CD4-positive, alpha-beta T cell treated with Interleukin-6 at 100 ng/mL for 8 hours (primary cell): ENCODE measurements at places on chromosomes 12 and 14.

- DNase-seq, result peak; percentile 27
Observed at GRCh38 chr12:21453312-21453852, 15.9 kb downstream of the PYROXD1 start.

GRCh38 chr12:10098791-10099190 is at the start of gene CLEC1A:
CLEC1A (minus strand) TSS chr12:10098985; CDS start chr12:10098922, 63 bp downstream.
- no peak for DNase-seq

DNA sequence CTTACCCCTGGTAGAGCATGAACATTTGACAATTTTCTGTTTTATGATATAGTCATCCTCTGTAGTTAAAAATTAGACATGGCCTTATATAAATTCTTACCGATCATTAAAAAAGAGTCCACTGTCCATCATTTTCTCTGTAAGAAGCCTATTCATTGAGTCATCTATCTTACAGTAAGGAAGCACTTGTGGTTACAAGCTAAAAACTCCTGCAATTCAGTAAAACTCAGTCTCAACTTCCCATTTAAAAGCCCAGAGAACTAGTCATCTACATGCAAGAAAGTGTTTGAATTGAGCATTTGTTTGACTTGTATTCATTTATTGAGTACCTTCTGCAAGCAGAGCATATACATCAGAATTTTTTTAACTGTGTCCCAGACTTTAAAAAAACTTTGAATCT is 63.3 kb downstream of the GTF2A1 start:
- DNase-seq, result no peak

DNA sequence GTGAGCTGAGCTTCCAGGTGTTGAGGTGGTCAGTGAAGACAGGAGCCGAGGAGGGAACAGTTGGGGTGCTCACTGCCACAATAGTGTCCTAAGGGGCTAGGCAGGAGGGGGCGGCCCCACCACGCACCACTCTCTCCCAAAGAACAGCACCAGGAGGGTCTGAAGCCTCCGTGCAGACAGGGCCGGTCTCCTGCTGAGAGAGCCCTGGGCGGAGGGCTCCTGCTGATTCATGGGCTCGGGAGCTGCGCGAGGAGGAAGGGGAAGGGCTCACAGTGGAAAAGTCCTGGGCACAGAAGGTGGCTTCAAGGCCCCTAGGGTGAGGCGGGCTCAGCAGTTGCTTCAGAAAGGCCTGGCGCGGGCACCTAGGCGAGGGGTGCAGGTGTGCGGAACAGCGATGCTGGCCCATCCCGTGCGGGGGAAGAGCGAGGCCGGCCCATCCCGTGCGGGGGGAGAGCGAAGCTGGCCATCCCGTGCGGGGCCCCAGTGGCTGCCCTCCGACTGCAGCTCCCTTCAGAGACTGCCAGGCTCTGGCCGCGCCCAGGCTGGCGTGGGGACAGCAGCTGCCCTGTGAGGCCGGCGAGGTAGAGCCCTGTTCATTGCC is 176.7 kb downstream of the ADGRD1 start:
- no peak for DNase-seq

- no peak for DNase-seq
Observed at GRCh38 chr12:77189901-77190416, 124.6 kb upstream of the E2F7 start.

DNA sequence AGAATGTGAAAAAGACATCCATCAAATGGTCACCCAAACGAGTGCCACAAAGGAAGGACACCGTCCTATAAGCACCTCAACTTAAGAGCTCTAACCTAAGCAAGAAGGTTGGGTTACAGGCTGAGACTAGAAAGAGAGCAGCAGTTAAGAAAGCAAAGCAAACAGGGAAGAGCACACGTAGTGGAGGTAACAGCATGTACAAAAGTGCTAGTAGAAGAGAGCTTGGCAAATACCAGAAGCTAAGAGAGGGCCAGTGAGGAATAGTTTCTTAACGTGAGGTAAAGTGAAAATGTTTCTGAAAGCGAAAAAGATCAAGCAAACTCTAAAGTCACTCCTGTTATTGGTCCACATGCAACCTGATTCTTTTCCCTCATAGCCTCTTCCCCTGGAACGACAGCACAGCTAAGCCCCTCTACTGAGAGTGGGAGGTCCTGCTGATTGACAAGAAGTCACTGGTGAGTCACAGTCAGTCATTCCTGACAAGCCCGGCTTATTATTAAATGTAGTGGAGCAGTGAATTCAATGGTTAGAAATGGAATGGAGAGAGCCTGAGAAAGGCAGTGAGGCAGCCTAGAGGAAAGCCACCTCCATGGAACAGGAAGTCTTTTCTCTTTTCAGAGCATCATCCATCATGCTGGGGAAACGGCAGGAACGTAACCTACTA is 204.4 kb downstream of the SLC25A21 start:
- no peak for DNase-seq

DNA sequence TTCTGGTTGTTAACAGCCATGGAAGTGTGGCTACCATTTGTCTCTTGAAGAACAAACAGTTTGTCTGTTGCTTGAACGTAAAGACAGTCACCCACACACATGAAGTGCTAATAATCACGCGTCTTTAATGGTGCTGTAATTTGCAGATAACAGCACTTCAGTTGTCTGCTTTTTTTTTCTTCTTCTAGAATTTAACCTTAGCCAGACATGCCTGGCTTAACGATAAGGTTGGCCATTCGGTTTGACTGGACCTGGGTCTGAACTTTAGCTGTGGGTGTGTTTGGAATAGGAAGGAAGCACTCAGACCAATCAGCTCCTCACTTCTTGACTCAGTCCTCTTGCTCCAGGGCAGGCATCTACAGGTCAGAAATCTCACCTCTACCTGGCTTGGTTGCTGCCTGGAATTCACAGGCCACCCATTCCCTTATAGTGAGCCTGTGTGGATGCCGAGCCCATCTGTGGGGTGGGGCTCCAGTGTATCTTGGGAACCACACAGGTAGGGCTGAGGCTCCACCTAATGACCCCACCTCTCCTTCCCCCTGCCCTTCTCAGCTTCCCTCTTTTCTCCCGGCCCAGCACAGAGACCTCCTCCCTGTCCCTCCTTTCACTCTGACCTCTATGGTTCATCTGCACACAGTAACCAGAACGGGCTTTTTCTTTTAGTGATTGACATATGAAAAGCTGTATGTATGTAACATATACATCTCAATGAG is 246.4 kb upstream of the PWP1 start:
- DNase-seq, result no peak

- no peak for DNase-seq
Observed at GRCh38 chr12:91222746-91223145, 40.1 kb upstream of the DCN start.

DNA sequence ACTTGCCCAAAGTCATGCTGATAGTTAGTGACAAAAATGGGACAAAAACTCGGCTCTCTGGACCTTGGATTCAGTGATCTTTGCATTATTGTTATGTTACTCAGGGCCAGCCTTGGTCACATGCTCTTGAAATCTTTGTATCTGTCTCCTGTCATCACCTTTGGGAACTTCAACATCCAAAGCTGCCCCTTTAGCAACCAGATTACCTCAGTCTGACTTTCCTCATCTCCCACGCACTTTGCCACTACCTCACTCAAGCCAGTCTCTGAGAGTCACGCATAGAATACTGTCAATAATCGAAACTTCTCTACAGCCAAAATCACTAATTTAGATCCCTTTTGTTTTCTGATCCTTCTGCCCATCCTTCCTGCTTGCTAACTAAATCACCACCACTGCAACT is 90.8 kb upstream of the DAAM1 start:
- DNase-seq, result no peak

- DNase-seq, result no peak
Observed at GRCh38 chr12:124904306-124905098, 9.9 kb downstream of the UBC start.
